ENCODE measurements at places on chromosomes 16 and 17.

GRCh38 chr17:33602981-33603380 is 309.9 kb upstream of the ASIC2 start:
- DNase-seq: no peak

DNA sequence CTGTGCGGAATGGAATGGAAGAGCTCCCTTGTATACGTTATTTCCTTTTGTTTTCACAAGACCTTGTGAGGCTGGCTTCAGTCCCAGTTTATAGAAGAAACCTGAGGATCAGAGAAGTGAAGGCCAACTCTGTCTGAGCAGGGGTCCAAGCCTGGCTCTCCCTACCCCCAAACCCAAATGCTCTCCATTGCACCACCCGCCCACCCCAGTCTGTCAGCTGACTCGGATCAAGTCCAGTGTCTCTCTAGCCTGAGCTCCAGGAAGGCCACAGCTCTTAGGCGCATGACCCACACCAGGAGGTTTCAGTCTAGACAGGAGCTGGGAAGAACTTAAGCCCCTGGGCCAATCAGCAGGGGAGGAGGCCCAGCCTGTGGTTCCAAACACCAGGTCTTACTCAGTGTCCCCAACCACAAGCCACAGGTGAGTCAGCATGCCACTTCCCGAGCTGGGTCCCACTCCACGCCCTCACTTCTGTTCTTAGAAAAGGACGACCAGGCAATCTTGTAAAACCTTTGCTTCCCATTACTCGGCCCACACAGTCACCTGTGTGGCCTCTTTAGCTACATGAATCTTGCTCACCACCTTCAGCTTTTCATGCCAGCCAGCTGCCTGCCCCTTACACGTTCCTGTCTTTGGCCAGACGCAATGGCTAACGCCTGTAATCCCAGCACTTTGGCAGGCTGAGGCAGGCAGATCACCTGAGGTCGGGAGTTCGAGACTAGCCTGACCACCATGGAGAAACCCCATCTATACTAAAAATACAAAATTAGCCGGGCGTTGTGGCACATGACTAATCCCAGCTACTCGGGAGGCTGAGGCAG is 27.8 kb downstream of the TK2 start:
- no peak for DNase-seq

DNA sequence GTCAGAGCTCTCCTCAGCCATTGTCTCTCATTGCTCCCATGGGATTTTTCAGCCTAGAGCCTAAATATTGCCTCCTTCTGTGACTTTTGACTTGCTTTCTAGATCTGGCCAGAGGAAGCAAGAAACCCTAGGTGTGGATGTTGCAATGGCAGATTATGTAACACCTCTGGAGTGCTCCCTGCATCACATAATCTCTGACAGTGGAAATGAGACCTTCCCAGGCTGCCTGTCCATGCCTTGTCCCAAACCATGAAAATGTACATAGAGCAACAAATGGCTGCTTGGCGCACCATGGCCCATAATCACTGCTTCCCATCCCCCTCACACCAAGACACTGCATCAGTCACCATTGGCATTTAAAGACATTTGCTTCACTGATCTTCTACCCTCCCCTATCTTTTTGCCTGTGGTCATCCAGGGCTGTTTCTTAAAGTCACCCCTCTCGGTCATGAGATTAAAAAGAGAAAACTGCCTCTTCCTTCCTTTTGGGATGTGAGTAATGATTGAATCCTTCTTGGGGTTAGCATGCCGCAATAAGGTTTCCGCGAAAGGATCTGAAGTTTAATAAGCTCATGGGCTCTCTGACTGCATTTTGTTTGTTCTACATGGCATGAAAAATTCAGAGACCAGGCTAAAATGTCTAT is 34.2 kb upstream of the CCL2 start:
- DNase-seq: no peak

GRCh38 chr17:79928502-79929256 is 89.4 kb upstream of the CBX4 start:
- no peak for DNase-seq

DNA sequence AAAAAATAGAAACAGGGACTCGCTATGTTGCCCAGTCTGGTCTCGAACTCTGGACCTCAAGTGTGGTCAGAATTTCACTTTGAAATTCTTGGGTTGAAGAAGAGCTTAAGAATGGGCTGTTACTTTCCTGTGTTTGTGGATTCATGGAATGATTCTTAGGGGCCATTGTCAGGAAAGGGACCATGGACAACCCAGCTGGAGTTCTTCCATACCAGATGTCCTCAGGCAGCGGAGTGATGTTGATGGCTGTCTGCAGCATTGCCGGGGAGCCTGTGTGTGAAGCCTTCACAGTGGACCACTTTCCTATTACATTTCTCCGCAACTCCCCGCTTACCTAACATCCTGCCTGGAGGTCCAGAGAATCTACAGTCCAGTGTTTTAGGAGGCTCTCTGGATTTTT is 145.9 kb downstream of the CLEC16A start:
- no peak for DNase-seq

- DNase-seq: no peak
These were observed at the start of gene MEOX1 for GRCh38 chr17:43661699-43662412. Gene MEOX1 (minus strand): TSS chr17:43661922. CDS start chr17:43661534, 388 bp downstream.

DNA sequence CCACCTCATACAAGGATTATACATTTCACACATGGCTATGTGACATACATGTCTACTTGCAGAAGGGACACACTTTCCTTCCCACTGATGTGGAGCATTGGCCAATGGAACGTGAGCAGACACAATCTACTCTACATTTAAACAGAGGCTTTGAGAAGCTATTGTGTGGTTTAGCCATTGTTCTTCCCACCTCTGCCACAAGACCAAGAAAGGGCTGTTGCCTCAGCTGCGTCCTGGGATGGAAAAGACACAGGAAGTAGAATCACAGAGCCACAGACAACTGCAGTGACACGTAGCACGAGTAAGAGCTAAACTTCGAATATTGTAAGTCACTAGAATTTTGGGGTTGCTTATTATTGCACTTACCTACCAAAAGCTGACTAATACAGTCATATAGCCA is 33.3 kb downstream of the PRKCB start:
- no peak for DNase-seq

- peak; percentile 89 for DNase-seq
These were observed 489 bp upstream of the NFATC3 start for GRCh38 chr16:68084504-68085258.

- DNase-seq: no peak
These were observed 26.2 kb upstream of the KIFC3 start for GRCh38 chr16:57828272-57829161.

Measured in H1 (cell line).